T follicular helper cell (primary cell): ENCODE measurements at places on chromosomes 1 and 21.
A peak's percentile ranks its signal among the peaks of the same experiment; 100 is the strongest.

- peak; percentile 41 for DNase-seq
These were observed 40.9 kb upstream of the TMEM52 start for GRCh38 chr1:1959840-1960479.

DNA sequence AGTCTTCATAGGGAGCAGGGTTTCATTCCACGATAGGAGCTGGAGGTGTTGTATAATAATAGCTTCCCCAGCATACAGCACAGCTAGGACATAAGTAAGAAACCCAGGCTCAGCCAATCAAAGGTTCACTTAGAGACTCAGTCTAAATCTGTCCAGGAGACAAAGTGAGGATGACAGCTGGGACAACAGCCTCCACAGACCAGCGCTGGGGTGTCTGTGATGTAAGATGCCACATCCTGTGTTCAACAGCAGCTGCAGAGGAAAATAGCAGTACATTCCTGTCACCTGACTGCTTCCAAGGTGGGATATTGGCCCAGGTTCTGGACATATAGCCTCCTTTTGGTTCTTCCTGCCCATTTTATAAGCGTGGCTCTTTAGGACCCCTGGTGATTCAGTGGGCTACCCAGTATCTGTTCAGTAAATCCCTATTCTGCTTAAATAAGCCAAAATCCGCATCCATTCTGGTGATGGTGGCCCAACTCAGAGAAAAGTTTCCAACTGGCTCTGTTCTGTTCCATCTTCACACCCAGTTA is 176.8 kb upstream of the SYT6 start:
- no peak for DNase-seq

- DNase-seq, result no peak
These were observed 73.3 kb downstream of the ACBD6 start for GRCh38 chr1:180428782-180429695.

- no peak for DNase-seq
These were observed 50.3 kb upstream of the ARTN start for GRCh38 chr1:43883321-43883720.

GRCh38 chr1:216221260-216221700 is 202.0 kb downstream of the USH2A start:
- no peak for DNase-seq

GRCh38 chr1:232917053-232917452 is 33.4 kb upstream of the NTPCR start:
- no peak for DNase-seq

GRCh38 chr1:103087256-103087655 is 21.1 kb downstream of the COL11A1 start:
- DNase-seq, result no peak

- DNase-seq, result no peak
These were observed 54.1 kb downstream of the TOMM20 start for GRCh38 chr1:235074523-235075047.

DNA sequence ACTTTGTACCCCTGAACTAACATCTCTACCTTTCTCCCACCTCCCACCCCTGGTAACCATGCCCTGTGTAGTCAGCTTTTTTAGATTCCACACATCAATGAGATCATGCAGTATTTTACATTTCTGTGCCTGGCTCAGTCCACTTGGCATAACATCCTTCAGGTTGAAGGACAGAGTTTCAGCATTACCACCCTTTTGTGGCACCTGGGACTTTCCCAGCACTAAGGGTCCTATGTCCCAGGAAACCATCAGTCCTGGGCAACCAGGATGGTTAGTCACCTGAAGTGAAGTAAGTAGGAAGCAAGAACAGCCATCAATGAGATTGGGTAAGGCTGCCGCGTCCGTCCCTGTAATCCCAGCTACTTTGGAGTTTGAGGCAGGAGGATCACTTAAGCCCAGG is 370.6 kb downstream of the SIPA1L2 start:
- no peak for DNase-seq

- DNase-seq, result no peak
These were observed 45.4 kb upstream of the LRRN2 start for GRCh38 chr1:204730826-204731459.

DNA sequence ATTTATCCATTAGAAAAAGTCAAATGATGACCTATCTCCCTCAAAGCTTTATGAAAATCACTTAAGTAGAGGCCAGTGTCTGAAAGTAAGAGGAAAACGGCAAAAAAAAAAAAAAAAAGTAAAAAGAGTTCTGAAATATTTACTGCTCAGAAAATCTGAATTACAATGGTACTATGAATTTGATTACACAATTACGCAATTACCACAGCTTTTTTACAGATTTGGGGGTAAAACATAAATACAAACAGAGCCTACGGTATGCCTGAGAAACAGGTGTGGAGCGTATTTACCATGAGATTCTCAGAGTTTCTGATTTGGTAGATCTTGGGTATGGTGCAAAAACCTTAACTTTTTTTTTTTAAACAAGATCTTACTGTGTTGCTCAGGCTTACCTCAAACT is 15.9 kb upstream of the FBXO28 start:
- no peak for DNase-seq

- DNase-seq, result no peak
These were observed 7.5 kb upstream of the TFF2 start for GRCh38 chr21:42358261-42358660.

DNA sequence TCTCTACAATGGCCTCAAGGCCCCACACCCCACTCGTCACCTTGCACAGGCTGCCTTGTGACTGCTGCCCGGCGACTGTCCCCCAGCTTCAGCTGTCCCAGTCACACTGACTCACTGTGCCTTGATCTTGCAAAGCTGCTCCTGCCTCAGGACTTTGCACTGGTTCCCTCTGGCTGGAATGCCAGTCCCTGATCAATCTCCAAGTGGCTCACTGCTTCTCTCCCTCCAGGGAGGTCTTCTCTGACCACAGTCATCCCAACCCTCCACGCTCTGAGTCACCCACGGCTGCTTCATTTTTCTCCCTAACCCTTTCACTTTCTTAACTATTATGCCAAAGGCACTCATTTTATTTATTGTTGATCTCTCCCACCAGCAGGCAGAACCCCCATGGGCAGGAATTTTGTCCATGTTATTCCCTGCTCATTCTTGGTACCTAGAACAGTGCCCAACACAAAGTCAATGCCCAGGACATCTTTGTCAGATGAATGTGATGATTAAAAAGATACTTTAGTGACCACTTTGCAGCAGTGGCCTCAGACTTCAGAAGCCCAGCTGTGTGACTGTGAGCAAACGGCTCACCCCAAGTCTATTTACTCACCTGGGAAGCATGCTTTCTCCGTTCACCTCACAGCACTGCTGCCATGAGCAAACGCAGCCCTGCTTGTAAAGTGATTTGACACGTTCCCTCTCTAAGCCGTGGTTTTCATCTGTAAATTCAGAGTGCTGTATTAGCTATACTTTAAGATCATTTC is 53.4 kb downstream of the ZBTB18 start:
- no peak for DNase-seq

- no peak for DNase-seq
These were observed 31.0 kb upstream of the PLEKHO1 start for GRCh38 chr1:150118716-150119115.

- no peak for DNase-seq
These were observed 18.8 kb upstream of the GRIK1 start for GRCh38 chr21:29958551-29958950.

DNA sequence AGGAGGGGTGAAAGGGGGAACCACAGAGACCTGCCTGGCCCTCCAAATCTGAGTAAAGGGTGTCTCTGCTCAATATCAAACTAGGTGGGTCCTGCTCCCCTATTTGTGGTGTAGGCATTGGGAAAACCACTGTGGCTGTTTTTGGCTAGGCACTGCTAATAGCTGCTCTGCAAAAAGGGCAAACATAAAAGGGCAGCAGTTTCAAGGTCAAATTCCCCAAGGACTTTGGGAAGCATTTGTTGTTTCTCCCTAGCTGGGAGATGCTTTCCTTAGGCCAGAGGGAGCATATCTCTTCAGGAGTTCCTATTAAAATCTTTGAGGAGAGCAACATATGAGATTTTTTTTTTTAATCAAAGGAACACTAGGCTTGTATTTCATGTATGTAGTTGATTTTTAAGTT is 2.4 kb downstream of the C1orf162 start:
- no peak for DNase-seq

GRCh38 chr1:246951413-246951812 is 19.7 kb upstream of the AHCTF1 start:
- no peak for DNase-seq

DNA sequence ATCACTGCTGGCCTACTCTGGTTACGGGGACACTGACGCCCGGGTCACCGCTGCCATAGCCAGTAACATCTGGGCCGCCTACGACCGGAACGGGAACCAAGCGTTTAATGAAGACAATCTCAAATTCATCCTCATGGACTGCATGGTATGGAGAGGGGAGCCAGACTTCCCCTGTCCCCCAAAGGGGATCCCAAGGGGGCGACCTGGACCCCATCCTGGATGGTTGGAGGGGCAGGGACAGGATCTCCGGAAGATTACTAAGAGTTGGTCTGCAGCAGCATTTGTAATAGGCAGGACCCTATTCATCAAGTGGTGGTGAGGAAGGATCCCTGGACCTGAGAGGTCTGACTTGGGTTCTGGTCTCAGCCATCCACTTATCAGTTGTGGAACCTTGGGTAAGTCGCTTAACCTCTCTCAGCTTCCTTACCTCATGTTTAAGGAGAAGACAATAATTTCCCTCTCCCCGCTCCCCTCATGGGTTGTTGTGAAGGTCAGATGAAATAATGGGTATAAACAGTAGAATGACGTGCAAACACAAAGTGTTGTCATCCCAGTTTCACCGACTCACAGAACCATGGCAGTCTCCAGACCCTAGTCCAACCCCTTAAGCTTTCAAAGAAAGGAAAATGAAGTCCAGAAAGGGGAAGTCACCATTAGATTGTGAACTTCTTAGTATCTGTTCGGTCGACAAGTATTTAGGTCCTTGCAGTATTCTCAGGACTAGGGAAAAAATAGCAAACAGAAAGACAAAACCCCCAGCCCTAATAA is 883 bp downstream of the LAMTOR2 start:
- no peak for DNase-seq

GRCh38 chr1:182431278-182431677 is 18.7 kb upstream of the RGSL1 start:
- DNase-seq, result no peak
